G401 (cell line): ENCODE measurements at places on chromosomes 7 and 10. TPM values are rescaled to one million over a fixed set of nuclear protein-coding genes. Genes with fewer than 3 reads are reported as not detected.

Gene FAM25A
- total RNA-seq = not detected in 2 replicates

Gene CD36
- total RNA-seq = not detected in 2 replicates

DNA sequence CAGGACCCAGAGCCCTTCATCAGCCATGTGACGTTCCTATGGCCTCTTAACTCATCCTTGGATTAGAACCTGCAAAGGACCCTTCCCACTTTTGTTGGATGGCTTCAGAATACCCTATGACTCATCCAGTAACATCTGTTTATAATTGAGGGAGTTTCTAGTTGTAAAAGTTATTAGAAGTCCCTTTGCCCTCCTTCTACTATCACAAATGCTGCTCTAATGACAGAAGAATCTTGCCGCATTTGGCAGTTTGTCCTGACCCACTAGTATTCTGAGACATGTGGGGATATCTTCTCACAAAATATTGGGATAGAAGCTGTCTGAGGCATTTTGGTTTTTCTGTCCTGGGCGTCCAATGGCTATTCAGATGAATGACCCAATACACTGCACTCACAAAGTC is 251.8 kb upstream of the TMEM72 start:
- no peak for DNase-seq

GRCh38 chr7:20744954-20745446 is 41.7 kb downstream of the SP8 start:
- DNase-seq = no peak

DNA sequence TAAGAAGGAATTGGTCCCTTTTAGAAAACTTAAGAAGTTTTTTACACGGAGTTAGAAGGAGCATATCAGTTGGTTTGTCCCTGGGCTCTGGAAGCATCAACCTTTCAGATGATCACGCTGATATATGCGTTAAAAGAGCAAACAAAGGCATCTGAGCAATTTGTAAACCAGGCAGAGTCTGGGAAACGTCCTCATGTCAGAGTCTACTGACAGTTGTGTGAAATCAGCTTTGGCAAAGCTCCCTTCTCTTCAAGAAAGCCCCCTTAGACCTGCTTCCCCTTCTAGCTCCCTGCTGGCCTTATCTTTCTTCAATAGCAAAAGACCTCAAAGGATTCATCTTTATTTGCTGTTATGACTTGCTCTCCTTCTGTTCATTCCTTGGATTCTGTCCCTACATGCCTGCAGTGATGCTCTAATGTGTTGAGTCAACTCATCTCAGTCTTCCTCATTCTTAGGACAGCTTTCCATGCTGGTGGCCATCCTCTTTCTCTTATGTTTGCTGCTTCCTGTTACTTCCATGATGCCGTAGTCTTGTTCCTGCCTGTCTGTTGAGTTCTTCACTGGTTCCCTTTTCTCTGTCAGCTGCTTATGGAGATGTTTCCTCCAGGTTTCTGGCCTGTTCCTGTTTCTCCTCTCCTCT is 106.5 kb upstream of the BMPER start:
- DNase-seq = no peak

GRCh38 chr7:159007996-159008389 is 136.7 kb downstream of the VIPR2 start:
- no peak for DNase-seq
